Cortex of kidney (tissue), 1 donor: ENCODE measurements at places on chromosomes 1 and 21.

DNA sequence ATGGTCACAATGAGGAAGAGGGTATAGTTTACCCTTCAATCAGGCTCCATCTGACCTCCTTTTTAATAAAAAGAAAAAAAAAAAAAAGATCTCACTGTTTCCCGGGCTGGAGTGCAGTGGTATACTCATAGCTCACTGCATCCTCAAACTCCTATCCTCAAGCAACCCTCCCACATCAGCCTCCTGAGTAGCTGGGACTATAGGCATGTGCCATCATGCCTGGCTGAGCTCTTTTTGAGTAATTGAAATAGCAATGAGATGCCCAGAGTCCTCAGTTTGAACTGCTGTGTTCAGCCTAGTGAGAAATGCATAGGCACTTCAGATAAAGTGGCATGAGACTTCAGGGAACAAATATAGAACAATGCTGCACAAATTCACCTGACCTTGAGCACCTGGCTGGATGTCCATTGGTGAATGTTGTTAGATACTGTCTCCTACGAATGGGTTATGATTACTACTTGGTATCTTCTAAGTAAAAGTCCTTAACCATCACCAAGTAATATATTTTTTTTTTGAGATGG is 67.6 kb downstream of the NR5A2 start:
- DNase-seq, result no peak

GRCh38 chr1:155864393-155864792 is 5.0 kb downstream of the SYT11 start:
- no peak for DNase-seq

GRCh38 chr1:71676979-71677925 is 596.4 kb upstream of the ZRANB2 start:
- no peak for DNase-seq

- DNase-seq, result no peak
Observed at GRCh38 chr1:169957884-169958283, 64.2 kb upstream of the SCYL3 start.

DNA sequence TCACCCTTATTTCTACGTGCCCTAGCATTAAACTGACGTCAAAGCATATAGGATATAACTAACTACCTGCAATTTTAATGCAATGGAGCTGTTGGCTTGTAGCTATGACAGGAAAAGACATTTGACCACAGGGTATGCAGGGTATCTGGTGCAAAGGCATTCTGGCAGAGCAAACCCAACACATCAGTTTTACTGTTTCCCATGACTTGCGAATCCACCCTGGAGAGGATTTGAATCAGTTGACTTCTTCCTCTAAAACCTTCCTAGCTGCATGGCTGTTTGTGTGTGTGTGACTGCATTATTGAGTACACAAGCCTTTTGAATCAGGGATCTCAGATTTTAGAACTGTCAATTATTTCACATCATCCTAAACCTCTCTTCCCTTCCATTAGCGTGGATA is 41.7 kb upstream of the SYT14 start:
- DNase-seq, result no peak

DNA sequence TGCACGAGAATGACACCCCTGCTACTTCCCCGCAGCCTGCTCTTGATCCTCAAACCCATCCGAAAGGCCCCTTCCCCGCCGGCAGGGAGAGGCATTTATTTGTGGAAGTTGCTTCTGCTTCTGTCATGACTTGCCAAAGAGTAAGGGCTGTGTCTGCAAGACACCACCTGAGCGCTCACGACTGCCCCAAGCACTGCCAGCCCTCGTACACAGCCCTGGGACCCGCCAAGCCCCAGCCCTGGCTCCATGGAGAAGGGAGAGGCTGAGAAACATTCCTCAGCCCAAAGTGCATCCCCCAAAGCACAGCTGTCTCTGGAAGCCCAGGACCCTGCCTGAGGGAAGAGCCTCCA is 6.3 kb upstream of the TPRG1L start:
- DNase-seq, result no peak
